ENCODE measurements at places on chromosomes 7 and 10.

DNA sequence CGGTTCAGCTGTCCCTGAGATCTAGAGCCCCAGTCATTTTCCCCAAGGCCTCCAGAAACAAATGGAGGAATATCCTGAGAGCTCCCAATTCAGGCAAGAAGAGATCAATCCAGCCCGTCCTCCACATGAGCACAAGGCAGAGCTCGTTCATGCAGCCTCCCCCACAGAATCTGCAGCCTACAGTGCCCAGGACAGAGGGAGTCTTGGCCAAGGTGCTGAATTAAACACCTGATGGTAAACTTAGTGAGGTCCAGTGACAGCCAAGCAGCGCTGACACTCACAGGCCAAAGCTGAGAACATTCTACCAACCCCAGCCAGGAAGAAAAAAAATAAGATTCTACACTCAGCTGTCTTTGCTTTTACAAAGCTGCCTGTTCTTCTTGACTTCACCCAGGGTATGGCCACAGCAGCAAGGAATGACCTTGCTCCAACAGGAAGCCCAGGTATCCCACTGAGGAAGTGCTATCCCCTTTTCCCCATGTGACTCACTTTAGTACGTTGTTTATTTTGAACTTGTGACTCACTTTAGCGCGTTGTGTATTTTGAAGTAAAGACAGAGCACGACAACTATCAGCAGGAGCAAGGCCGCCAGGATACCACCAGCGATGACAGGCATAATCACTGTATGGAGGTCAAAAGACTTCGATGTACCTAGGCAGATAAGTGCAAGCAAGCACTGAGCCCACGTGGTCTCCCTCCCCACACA is 4.4 kb upstream of the CUZD1 start:
- no peak for DNase-seq

- DNase-seq, result no peak
These were observed 90.9 kb downstream of the DNAJC1 start for GRCh38 chr10:21912625-21913024.

DNA sequence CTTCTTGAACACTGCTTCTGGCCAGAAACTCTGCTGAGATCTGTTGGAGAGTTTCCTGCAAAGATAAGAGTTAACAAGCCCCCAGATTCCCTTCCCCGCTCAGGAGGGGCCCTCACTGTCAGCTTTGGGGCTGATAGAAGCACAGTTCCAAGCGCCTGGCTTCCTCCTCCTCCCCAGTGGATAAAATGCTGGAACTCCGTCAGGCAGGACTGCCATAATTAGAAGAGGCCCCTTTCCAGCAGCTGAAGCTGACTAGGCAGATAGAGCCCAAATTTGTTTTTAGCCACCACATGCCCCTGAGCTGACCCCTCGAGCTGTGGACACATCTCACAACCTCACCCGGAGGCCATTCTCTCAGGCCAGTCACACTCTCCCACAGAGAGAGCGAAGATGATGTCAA is 89.4 kb downstream of the TBXAS1 start:
- DNase-seq, result peak; percentile 57

GRCh38 chr7:55088107-55088506 is 69.3 kb downstream of the EGFR start:
- DNase-seq, result no peak

DNA sequence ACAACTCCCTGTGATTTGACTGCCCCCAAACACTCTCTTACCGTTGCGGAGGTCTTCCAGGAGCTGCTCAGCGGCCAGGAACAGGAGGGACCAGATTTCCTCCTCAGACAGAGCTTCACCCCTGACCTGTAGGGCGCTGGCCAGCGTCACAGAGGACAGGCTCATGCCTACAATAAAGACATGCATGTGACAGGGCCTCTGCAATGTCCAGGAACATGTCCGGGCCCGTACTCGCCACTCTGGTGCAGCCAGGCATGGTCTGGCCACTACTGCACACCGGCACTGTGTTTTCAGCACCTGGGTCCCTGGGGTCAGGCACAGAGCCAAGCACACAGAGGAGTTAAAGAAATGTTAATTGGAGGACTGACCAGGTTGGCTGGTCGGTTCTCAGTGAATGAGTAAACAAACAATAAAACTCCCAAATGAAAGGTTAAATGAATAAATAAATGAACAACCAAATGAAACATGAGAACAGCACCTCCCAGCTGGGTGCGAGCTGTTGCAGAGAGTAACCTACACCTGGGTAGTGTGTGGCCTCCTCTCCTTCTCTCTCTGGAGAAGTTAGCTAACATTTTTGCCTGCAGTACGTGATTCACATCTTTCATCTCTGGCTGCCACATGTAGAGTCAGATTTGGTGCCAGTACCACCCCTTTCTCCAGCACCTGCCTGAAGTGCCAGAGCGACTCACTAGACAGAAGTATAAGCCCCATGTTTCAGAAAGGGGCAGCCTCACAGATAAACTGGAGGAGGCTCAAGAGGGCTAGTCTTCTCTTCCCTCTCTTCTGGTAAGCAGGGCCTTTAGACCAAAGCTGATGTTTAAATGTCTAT is 22.8 kb downstream of the FRMPD2 start:
- no peak for DNase-seq

DNA sequence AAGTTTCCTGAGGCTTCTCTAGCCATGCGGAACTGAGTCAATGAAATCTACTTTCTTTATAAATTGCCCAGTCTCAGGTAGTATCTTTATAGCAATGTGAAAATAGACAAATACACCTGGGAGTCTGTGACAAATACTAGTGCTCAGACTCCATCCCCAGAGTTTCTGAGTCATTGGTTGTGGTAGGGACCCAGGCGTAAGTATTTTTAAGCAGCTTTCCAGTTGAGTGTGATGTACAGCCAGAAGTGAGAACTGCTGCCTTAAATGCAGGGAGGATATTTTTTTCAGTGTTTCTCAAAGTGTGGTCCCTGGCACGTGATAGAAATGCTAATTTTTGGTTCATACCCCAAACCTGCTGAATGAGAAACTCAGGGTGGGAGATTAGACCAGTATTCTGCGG is 121.7 kb downstream of the SORCS3 start:
- DNase-seq, result no peak

- no peak for DNase-seq
These were observed at the start of gene LHFPL3 for GRCh38 chr7:104328296-104328969. Gene LHFPL3 (plus strand): TSS chr7:104328603.

GRCh38 chr7:42745357-42746059 is 166.4 kb downstream of the C7orf25 start:
- peak; percentile 67 for DNase-seq

- DNase-seq, result peak; percentile 16
These were observed 25.7 kb downstream of the STK32C start for GRCh38 chr10:132281915-132282666.

DNA sequence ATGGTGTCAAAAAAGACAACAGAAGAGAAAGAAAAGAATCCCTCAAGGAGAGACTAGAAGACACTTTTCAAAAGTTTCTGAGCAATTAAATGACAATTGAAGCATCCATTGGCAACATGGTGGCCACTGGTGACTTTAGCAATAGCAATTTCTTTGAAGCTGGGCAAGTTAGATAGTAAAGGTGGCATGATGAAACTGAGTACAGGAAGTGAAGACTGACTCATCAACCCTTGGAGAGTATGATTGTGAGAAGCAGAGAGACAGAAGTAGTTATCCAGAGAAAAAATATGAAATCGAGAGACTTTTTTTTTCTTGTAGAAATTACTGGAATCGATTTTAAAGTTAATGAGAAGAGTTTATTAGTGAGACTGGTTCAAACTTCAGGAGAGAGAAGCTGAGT is 52.5 kb downstream of the DGKB start:
- no peak for DNase-seq

- no peak for DNase-seq
These were observed 13.6 kb downstream of the POR start for GRCh38 chr7:75928568-75928914.

- DNase-seq, result no peak
These were observed 364.1 kb downstream of the RPS24 start for GRCh38 chr10:78397786-78398185.

- no peak for DNase-seq
These were observed 69.6 kb upstream of the EZH2 start for GRCh38 chr7:148953676-148954075.

DNA sequence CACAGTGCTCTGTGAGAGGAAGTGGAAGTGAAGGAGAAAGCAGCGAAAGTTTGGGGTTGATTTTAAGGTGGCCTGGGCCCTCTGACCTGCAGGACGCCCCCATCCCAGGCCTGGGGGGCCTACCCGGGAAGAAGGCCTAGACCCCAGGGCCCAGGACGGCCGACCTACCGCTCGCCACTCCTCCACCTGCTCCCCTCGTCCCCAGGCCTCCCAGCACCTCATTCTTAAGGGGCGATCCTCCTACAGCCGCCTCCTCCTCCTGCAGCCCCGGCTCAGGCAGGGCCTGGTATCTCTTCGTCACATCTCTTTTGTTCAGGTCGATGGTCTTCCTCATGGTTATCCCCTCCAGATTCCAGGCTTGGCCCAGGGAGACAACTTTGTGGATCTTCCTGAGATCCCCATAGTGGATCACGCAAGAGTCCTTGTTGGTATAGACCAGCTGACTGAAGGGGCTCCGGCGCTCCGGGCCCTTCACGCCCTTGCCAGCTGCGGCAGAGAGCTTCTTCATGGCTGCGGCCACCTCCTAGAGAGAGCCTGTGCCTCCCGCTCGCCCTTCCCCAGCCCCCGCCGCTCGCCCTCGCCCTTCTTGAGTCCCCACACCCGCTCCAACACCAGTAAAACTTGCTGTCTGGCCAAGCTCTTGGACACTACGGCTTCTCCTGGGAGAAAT is 117.5 kb downstream of the OR13A1 start:
- DNase-seq, result no peak

GRCh38 chr10:129773359-129773990 is 190.6 kb downstream of the EBF3 start:
- no peak for DNase-seq

- DNase-seq, result no peak
These were observed 411 bp downstream of the BCCIP start for GRCh38 chr10:125823663-125824251.

- no peak for DNase-seq
These were observed 222.8 kb downstream of the LRMDA start for GRCh38 chr10:75654171-75654771.

GRCh38 chr7:30351286-30351685 is 66.9 kb downstream of the ZNRF2 start:
- DNase-seq, result no peak

GRCh38 chr7:20340839-20341238 is 10.1 kb downstream of the ITGB8 start:
- no peak for DNase-seq

DNA sequence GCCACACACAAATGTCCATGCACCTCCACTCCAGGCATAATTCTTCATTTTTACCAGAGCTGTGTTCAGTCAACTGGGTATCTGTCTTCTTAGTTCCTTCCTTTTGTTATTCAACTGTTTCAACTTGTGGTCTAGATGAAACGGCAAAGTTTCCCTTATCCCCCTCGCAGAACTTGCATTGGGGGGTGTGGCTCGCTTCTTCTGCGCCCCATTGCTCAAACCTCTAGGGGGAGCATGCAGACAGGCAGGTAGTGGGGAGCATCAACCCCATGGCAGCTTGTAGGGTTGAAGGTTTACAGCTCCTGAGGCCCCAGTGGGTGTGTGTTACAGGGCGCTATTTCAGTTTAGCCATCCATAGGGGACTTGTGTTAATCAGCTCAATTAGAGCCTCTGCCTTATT is 38.3 kb upstream of the COBL start:
- no peak for DNase-seq

DNA sequence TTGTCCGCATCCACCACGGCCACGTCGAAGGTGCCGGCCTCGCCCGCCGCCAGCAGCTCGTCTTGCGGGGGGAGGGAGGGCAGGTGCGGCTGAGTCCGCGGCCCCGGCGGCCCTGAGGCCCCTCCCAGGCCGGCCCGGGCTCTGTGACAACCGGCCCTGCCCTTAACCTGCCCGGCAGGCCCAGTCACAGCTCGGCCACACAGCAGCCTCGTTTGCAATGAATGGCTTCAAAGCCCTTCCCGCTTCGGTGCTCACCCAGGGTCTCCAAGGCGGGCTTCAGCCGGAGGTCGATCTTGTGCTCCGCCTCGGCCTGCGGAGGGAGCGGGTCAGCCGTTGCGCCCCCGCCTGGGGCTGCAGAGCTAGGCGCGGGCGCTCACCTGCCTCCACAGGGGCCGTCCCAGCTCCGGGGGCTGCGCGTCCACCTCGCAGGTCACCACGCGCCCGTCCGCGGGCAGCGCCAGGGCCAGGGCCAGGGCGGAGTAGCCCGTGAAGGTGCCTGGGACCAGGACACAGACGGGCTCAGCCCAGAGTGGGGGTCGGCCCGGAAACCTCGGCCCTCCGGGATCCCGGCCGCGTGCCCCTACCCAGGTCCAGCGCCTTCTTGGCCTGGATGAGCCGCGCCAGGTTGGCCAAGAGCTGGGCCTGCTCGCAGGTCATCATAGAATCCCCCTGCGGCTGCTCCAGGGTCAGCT is 928 bp downstream of the COMTD1 start:
- peak; percentile 39 for DNase-seq

DNA sequence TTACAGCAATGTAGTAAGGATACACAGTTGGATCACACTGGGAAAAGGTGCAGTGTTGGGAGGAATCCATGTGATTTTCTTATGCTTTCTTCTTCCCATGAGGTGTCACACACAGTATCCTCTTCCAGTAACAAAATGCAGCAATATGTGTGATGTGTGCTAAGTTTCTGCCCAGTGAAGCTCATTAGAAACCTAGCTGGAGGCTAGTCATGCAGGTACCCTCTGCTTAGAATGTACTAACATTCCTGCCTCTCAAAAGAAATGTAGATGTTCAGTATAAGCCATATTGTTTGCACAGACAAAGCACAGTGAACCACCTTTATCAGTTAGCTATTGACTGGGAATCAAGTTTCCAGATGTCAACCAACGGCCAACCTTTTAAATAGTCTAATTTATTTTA is 12.9 kb upstream of the KCND2 start:
- DNase-seq, result no peak

DNA sequence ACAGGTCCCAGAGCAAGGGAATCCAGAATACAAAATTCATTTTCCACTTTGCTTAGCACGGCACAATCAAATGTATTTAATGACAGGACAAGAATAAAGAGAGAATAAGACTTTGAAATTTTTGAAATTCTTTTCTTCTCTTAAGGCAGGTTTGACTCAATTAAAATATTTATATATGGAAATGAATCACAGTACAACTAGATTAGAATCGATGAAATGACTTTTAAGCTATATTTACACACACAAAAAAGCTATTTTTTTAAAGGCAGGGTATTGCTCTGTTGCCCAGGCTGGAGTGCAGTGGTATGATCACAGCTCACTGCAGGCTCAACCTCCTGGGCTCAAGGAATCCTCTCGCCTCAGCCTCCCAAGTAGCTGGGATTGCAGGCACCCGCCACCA is 265.4 kb upstream of the SLC26A5 start:
- no peak for DNase-seq

GRCh38 chr10:116907245-116907987 is 58.1 kb downstream of the ENO4 start:
- DNase-seq, result no peak

DNA sequence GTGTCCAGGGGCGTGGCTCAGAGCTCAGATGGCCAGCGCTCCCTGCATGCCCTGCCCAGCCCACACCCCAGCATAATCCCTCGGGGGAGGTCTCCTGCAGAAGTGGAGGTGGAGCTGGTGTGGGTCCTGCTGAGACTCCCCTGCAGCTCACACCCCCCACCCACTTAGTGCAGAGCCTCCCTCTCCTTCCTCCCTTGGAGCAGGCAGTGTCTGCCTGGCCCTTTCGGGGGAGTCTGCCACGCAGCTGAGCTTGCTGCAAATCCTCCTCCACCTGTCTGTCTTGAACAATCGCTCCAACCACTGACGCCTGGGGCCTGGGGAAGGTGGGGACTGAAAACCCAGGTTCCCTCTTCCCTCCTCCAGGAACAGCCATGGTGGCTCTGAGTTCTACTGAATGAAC is 219.7 kb upstream of the PPP2R2D start:
- no peak for DNase-seq

Data from psoas muscle (tissue), 8 donors.